ENCODE measurements at places on chromosomes 2 and 18.

DNA sequence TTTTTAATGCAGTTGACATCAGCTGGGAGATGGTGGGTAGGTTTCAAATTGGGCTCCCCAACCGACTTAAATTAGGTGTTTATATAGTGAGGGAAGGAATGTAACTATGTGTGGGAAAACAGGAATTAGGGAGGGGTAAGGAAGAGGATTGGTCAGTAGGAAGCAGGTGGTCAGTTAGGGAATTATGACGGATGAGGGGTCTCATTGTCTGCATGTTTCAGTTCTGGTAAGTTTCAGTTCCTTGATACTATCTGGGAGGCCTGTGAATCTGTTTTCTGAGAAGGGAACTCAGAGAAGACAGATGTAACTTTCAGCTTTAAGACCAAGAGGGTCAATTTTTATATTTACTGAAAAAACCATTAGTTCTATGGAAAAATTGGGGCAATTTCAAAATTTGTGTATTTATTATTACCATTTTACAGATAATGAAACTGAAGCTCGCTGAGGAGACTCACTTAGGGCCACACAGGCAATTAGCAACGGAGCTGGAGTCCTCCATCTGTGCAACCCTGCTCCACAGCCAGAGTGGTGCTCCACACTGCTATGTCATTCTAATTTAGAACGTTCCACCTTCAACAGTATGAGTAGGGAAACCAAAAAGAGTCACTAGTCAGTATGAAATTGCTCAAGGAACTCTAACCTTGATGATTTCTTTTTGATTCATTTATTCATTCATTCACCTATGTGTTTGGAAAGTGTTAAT is 36.0 kb upstream of the CCDC195 start:
- no peak for DNase-seq

GRCh38 chr2:148545390-148546256 is 98.9 kb upstream of the EPC2 start:
- DNase-seq = no peak

DNA sequence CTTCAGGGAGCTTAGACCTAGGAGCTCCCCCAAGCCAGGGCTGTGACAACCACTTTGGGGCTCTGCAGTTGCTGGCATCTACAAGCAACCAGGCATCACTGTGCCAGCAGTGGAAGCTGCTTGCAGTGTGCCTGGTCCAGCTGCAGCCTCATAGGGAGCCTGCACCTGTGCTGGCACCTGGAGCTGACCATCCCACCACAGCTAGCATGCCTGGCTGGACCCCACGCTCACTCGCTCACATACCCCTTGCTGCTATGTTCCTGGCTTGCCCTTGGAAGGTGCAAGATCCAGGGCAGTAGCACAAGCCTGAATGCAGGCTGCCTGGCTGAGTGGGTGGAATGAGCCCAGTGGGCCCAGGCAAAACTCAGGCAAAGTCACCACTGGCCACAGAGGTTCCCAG is 82.5 kb downstream of the ZNF804A start:
- DNase-seq = no peak

DNA sequence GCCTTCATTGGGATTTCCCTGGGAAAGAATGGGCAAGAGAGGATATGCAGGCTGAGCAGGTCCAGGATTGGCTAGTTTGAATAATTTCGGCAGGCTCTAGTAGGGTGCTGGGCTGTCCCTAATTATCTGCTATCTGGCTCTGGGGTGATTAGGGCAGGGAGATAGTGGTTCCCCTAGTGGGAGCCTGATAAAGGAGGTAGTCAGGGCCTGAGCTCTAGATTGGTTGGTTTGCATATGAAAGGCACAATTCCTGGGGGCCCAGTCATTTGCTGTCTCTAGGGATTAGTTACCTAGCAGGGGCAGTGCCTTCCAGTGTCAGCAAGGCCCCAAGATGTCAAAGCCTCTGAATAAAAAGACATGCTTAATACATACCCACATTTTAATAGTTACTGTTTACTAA is 690.1 kb upstream of the KLHL29 start:
- no peak for DNase-seq

DNA sequence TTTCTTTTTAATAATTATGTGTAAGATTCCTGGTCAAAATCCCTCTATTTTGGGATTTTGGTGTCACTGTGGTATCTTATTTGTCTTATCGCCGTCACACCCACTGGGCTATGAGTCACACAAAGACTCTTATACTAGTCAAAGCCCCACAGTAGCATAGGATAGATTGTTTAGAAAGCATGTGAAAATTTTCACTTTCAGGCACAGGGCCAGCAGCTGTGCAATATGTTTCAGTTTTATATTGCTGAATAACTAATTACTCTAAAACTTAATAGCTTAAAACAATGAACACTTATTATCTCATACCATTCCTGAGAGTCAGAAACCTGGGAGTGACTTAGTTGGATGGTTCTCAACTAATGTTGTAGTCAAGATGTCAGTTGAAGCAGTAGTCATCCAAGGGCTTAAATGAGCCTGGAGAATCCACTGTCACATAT is 24.0 kb downstream of the CFAP210 start:
- no peak for DNase-seq

GRCh38 chr2:185069107-185069506 is 470.8 kb downstream of the ZNF804A start:
- DNase-seq = no peak

GRCh38 chr2:160876765-160877164 is 283.5 kb upstream of the TANK start:
- no peak for DNase-seq

All from cortex of kidney (tissue), 1 donor.